ENCODE measurements at places on chromosomes 7 and 10.

DNA sequence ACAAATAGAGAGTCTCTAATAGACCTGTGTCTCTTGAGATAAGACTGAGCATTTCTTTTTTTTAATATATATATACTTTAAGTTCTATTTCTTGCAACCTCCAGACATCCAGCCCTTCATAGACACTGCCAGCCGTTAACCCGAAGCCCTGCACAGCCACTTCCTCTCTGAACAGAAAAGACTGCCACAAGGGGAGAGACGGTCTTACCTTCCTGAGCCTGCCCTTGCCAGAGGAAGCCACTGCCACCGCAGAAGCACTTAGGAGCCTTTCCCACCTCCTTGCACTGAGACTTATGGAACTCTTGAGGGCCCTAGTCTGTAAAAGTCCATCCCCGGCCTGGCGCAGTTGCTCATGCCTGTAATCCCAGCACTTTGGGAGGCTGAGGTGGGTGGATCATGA is 31.8 kb upstream of the PRSS1 start:
- no peak for DNase-seq

GRCh38 chr10:16384021-16384420 is 52.8 kb upstream of the PTER start:
- DNase-seq: no peak

- DNase-seq: no peak
Observed at GRCh38 chr7:138478499-138478908, 18.4 kb downstream of the TRIM24 start.

DNA sequence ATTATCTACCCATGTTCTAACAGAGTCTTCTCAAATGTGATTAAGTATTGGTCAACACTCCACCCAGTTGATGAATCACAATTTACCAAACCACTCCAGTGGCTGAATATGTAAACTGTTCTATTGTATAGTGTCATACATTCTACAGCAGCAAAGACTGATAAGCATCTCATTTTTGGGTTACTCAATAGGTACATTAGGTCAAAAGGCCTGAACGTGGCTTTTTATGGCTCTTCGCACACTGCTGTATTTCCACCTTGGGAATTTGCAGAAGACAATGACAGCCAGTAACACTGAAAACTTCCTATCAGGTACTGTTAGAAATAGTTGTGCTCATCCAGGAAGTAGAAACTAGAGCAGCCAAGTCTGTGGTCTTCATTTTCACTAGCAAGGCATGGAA is 166.9 kb downstream of the GLI3 start:
- no peak for DNase-seq

GRCh38 chr10:15486404-15486803 is 115.3 kb upstream of the FAM171A1 start:
- no peak for DNase-seq

GRCh38 chr10:11088709-11089108 is 71.0 kb downstream of the CELF2 start:
- DNase-seq: no peak

- DNase-seq: no peak
Observed at GRCh38 chr10:28902215-28902614, 224.9 kb downstream of the BAMBI start.

DNA sequence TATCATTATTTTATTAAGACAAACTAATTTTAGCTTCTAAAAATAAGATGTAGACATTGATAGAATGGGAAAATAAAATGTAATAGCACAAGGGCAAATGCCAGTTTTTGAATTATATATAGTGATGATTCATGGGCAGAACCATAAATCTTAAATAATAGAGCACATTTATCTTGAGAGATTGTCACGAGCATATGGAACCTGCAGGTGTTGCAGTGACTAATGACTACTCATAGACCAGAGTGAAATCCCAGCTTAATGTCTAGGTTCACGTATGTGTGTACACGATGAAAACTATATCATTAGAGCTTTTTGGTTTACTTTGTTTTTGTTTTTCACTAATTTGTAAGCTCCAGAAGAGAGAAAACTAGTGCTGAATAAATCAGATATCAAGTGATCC is 150.2 kb upstream of the CACNA2D1 start:
- DNase-seq: no peak

- no peak for DNase-seq
Observed at GRCh38 chr7:6500691-6501090, 50.6 kb downstream of the GRID2IP start.

- no peak for DNase-seq
Observed at GRCh38 chr10:77436257-77436975, 201.2 kb downstream of the KCNMA1 start.

GRCh38 chr10:49310460-49310859 is 11.5 kb downstream of the C10orf71 start:
- no peak for DNase-seq

GRCh38 chr10:92062273-92062672 is 138.7 kb downstream of the BTAF1 start:
- DNase-seq: no peak

GRCh38 chr10:108348215-108348614 is 1183.7 kb upstream of the SORCS1 start:
- no peak for DNase-seq

GRCh38 chr7:77188731-77189437 is 10.7 kb downstream of the FGL2 start:
- DNase-seq: no peak
